ENCODE measurements at places on chromosomes 2 and 18.

DNA sequence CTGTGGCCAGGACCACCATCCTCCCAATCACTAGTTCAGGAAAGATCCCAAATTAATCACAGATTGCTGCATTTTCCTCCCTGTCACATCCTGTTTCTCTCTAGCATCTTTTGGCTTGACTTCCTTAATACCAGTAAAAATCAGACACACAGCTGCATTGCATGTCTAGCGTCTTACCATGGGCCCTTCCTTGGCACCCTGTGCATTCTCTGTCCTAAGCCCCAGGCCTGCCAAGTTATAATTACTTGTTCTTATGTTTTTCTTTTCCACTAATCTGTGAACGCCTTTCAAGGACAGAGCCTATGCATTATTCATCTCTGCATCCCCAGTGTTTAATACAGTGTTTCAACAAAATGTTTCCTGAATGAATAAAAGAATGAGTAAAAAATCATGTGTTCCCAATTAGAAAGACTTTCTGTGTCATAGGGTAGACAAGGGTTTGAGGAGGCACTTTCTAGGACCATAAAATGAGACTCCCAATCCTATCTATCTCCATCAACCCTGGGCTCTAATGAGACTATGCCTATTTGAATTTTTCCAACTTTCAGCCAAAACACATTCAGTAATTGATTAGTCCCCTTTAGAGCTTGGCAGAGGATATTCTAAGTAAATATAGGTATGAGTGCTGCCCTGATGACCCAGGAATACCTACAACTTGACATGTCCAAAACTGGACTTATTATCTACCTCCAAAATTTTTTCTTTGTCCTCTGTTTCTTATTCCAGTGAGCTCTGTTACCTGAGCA is 10.3 kb upstream of the NT5C1B start:
- no peak for DNase-seq

DNA sequence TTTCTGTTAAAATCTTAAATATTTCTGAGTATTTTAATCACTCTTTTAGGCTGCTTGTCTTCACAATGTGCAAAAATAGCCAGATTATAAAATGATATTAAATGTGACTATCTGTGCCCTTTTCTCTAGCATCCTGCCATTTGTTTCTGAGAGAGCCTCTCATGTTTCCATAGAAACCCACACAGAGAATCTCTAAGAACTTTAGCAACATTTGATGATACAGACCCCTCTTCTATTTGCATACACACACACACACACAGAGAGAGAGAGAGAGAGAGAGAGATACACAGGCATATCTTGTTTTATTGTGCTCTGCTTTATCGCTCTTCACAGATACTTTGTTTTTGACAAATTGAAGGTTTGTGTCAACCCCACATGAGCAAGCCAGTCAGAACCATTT is 134.5 kb upstream of the DDX18 start:
- DNase-seq: no peak

- no peak for DNase-seq
Observed at GRCh38 chr2:128506534-128506933, 187.9 kb upstream of the HS6ST1 start.

DNA sequence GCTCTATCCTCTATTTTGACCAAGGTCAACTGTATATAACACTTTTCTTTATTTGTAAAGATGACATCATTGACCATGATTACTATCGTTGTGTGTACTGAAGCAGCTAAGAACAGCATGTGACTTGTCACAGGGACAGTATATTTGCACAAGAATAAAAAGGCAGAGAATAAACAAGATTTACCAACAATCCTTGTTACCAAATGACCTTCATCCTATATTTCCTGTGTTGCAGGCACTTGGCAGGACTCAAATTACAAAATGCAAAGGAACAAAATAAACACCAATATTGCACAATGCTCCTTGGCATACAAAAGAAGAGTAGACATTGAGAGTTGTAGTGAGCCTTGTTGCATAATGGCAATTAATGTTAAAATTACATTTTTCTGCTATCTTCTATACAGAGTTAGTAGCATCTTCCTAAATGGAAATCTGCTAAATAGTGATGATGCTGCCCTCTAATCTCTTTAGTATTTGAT is 61.8 kb downstream of the RFTN2 start:
- DNase-seq: no peak

GRCh38 chr2:96584017-96584416 is 47.5 kb downstream of the ARID5A start:
- DNase-seq: no peak

GRCh38 chr2:82652117-82652516 is 1807.0 kb downstream of the SUCLG1 start:
- DNase-seq: no peak

DNA sequence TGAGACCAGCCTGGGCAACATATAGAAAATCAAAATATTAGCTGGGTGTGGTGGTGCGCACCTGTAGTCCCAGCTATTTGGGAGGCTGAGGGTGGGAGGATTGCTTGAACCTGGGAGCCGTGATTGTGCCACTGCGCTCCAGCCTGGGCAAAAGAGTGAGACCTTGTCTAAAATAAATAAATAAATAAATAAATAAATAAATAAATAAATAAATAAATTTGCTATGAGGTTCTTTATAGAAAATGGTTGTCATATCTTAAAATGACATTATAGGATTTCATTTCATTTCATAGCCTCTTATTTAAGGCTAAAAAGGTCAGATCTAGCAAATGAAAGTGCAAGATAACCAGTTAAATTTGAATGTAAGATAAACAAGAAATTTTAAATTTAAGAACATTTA is 193.0 kb downstream of the NAPG start:
- no peak for DNase-seq

DNA sequence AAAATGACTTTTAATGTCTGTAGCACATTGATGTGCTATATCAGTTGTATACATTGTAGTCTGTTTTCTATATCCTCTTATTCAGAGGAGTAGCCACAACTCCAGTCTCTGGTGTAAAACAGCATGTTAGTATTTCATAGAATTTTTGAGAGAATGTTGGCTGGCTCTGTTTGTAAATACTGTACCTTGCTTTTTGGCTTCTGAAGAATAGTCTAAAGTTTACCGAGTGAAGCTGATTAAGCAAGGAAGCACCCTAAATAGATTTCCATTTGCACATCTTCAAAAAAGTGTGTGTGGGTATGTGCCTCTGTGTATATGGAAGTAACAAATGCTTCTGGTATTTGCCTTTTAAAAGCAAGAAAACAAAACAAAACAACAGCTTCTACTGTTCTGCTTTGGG is 50.5 kb downstream of the MAP4K4 start:
- no peak for DNase-seq

- no peak for DNase-seq
Observed at GRCh38 chr2:175737722-175738361, 264.2 kb downstream of the LNPK start.

GRCh38 chr2:139354518-139354917 is 574.3 kb upstream of the NXPH2 start:
- DNase-seq: no peak

DNA sequence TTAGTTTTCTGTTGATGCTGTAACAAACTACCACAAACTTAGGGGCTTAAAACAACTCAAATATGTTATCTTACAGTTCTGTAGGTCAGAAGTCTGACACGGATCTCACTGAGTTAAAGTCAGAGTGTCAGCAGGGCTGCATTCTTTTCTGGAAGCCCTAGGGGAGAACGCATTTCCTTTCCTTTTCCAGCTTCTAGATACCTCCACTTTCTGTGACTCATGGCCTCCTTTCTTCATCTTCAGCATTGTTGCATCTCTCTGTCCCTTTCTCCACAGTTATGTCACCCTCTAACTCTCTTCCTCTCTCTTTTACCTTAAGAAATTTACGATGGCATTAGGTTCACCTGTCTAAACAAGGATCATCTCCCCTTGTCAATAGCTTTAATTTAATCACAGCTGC is 13.3 kb upstream of the PPP4R1 start:
- no peak for DNase-seq

GRCh38 chr2:149666809-149667320 is 79.3 kb upstream of the MMADHC start:
- DNase-seq: no peak

- DNase-seq: no peak
Observed at GRCh38 chr2:48227617-48228344, 302.2 kb upstream of the STON1 start.

- DNase-seq: peak; percentile 67
Observed at GRCh38 chr2:72150157-72150860, 2.6 kb upstream of the CYP26B1 start.

- DNase-seq: no peak
Observed at GRCh38 chr18:48810805-48811204, 140.0 kb downstream of the SMAD7 start.

DNA sequence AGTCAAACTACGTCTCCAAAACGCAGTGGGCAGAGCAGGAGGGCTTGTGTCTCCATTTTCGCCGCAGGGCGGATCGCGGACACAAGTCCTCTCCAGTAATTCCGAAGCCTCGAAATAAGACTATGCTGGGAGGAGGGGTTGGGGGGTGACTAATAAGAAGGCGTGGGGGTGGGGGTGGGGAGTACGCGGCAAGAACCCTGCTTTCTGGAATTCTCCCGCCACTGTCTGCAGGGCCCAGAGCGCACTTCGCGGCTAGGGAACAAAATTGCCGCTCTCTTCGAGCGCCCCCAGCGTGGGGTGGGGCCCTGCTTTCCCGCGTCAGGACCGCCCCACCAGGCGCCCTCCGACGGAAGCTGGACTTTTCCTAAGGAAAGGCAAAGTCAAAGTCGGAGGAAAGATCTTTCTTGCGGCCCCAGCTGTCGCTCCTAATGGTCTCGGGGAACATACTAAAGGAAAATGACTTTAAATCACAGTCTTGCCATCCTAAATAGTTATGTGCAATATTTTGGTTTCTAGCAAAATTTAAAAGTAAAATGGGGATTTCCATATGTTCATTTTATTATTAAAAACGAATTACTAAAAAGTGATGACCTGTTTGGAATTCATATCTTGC is 11.9 kb downstream of the NR4A2 start:
- DNase-seq: no peak

GRCh38 chr2:217660423-217660822 is 342.4 kb downstream of the TNS1 start:
- peak; percentile 22 for DNase-seq

GRCh38 chr18:80034852-80035406 is 695 bp downstream of the RBFA start:
- DNase-seq: no peak

DNA sequence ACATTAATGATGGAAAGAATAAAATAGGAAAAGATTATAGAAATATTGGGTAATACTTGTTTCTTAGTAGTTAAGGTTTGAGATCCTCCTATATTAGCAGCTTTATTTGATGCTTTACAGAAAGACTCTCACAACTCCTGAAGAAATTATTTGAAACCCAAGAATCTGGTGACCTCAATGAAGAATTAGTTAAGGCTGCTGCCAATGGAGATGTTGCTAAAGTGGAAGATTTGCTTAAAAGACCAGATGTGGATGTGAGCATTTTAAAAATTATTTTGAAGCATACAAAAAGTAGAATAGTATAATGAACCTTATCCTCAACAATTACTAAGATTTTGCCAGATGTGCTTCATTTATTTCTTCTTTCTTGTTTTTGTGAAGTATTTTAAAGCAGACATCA is 59.1 kb downstream of the MIB1 start:
- DNase-seq: no peak

GRCh38 chr2:231457101-231457500 is 7.2 kb downstream of the NCL start:
- DNase-seq: no peak
